Stimulated activated CD8-positive, alpha-beta memory T cell treated with anti-CD3 and anti-CD28 coated beads, Interleukin-7, amount 100 ng/mL, for 1 hour (primary cell): ENCODE measurements at places on chromosomes 7 and 10.

- no peak for DNase-seq
These were observed 98.6 kb upstream of the FGFR2 start for GRCh38 chr10:121696854-121697253.

DNA sequence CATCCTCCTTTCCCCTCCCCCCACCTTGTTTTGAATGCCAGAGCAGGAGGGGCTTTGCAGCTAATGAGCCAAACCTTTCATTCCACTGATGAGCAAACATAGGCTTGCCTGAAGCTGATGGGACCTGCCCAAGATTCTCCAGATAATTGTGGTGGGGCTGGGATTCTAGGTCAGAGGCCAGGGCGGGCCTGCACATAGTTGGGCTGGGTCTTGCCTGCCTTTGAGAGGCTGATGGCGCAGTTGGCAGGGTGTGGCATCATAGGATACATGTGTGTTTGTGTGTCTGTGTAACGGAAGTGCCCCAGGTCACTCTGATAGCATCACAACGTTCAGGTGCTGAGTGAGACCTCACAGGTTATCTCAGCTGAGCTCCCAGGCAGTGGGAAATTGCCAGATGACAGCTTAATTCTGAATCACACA is 22.9 kb downstream of the BTBD16 start:
- no peak for DNase-seq

GRCh38 chr10:131946321-131946751 is 35.4 kb downstream of the BNIP3 start:
- no peak for DNase-seq

DNA sequence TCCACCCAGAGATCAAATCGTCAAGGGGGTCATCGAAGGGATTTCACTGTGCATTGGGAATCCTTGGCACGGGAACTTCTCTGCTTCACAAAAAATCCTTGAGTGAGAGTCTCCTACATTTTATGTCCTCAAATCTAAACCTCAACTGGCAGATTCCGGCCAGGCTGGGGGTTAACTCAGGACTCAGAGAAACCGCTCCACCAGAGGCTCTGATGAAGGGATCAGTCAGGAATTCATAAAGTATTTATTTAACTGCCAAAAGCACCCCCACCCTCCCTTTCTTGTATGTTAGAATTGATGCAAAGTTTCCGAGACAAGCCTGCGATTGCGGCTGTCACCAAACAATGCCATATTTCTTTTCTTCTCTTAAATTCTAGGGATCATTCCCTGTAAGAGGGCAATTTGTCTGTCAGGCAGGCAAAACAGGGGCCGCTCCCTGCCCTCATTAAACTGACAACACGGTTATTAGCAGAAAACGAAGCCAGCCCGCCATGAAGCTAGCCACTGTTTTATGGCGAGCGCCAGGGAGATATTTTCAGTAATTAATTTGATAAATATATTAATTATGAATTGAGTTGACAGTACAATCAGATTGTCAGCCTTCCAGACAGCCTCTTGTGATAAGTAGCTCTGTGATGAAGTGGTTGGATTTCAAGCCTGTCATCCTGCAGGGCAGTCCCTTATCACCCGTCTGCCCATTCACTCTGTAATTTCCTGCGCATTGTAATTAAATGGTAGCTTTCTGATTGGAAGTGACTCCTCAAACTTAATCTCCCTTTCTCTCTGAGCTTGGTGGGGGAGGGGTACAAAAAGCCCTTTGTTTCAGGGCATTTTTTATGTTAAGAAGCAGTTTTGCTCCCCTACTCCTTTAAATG is 153.0 kb upstream of the GPR26 start:
- no peak for DNase-seq

GRCh38 chr7:8115547-8116402 is 146.2 kb downstream of the ICA1 start:
- no peak for DNase-seq

GRCh38 chr10:108521827-108522492 is 1357.5 kb upstream of the SORCS1 start:
- no peak for DNase-seq

DNA sequence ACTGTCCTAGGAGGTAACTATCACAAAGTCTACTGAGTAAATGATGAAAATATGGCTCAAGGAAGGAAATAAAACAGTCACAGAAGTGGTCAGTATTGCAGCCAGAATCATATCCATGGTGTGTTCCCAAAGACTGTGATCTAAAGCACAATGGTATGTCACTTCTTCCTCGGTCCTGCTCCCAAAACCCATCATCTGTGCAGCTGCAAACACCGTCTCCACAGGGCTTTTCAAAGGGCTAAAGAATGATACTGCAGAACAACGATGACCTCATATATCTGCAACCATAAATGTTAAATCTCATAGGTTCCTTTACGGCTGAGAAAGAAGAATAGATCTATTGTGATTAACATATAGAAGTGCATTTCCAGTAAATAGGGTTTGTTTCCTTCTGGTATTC is 465.0 kb downstream of the GRID1 start:
- no peak for DNase-seq

DNA sequence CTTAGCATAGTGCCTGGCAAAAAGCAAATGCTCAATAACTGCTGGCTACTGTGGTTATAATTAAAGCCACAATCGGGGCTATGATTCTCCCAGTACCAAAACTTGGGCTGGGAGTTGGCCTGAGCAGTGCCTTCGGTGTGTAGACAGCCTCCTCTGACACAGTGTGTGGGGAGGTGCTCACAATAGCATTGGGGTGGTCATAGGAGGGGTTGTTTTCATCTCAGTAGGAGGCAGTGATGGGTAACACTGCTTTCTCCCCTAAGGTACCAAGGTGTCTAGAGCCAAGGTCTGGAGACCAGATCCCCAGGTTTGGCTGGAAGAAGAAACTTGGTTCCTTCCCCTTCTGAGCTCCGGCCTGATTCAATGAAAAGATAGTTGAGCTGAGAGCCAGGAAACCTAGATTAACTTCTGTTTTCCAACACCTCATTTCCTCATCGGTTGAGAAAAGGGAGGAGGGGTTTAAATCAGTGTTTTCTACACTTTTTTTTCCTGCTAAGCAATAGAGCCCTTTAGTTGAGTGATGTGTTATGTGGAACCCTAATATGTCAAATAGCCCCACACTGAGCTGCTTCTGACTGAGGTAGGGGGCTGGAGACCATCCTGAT is 68.2 kb downstream of the LRMDA start:
- no peak for DNase-seq

DNA sequence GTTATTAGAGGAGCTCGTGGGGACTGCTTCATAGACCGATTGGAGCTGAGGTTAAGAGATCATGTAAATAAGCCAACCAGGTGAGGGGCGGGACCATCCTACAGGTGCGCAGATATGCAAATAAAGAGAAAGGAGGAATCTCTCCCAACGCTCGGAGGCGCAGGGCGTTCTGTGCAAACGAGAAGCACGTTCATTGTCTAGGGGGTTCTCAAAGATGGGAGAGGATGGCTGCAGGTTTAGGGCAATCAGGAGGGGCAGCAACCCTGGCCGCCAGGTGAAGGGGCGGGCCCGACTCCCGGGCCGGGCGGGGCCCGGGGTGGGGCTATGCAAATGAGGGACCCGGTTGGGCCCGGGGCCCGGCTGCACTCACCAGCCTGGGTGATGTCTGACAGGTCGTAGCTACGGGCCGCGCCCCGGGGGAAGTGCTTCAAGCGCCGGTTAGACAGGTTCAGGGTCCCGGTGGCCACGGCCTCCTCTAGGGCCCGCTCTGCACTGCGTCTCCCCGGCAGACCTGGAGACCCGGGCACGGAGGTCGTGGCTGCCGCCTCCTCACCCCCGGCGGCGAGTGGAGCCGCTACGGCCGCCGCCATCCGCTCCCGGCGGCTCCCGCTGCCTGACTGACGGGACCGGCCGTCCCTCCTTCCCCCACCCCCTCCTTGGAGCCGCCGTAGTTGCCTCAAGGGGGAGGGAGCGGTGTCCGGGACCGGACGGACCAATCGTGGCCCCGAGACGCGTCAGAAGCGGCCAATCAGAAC is at the start of gene LRCH4:
TSS of gene LRCH4 (minus strand) at position 619 of the 755 bp plus-strand sequence. CDS start at position 590, 29 bp downstream.
- no peak for DNase-seq

DNA sequence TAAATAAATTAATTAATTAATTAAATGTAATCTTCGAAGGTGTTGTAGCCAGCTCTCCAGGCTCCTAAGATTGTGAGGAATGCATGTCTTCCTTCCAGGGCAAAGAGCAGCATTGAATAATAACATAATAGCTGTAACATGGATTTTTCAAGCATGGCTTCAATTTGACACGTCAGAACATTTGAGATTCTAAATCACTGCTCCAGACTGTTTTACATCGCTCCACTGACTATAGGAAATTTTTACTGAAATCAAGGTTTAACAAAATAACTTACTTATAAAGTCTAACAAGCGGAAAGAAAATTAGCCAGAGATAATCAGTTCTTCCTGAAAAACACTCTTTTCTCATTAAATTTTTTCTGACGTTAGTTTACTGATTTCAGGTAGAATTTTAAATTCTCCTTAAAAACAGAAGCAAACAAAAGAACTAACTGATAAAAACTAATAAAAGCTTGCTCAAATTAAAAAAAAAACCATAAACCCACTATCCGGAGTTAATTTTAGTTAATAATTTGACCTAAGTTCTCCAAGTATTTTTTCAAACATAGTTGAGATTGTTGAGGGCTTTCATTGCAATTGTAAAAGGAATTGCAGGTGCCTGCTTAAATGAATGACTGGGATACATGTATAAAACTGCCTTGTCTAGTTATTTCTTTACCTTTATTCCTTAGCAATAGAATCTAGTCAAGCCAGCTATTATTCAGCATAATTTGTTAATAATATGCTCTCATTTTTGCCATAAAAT is 51.2 kb upstream of the SGCE start:
- no peak for DNase-seq

- no peak for DNase-seq
These were observed 89.5 kb downstream of the THSD7A start for GRCh38 chr7:11742496-11742895.

DNA sequence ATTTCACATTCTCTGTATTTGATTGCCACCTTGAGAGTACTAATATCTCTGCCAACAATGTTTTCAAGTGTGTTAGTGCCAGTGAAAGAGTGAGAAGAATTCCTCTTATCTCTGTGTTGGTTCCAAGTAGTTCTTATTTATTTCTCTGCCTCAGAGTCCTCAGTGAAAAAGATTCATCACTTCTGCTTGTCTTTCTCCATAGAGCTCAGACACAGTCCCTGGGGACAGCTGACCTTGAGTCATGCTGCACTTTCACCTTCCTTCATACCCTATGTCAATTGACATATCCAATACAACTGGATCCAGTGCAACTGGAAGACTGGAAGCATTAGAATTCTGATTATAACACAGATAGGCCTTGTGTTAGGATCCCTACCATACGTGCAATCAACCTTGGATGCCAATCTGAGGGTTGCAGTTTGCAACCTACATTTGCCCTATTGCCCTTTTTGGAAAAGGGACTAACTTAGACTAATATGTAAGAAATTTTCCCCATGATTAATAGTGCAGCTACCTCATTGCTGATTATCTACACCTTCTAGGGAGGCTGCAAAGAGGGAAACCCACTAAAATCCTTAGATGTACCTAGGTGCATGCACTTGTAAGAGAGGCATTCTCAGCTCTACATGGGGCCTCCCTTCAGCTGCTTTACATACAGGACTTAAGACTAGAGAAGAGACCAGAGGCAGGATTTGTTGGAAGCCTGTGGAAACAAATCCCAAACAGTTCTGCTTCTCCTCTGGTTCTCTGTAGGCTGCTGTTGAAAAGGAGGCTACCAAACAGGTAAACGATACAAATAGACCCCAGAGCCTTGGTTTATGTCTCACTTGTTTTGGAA is 8.4 kb downstream of the IFIT2 start:
- no peak for DNase-seq

DNA sequence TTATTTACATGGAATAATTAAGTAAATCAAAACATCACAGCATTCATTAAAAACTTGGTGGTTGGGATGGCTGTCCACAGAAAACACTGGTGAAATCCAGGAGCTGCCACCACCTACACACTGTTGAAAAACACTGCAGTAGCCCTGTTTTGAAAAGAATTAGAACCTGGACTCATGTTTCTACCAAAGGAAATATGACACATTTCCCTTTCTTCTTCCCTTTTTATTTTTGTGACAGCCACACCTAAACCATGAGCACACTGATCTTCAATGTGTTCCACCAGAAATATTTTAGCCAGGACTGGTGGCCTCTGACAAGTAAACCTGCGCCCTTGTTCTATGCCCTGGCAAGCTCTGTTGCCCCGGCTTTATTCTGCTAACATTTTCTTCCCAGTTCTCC is 3.3 kb downstream of the TMEM140 start:
- DNase-seq: no peak

DNA sequence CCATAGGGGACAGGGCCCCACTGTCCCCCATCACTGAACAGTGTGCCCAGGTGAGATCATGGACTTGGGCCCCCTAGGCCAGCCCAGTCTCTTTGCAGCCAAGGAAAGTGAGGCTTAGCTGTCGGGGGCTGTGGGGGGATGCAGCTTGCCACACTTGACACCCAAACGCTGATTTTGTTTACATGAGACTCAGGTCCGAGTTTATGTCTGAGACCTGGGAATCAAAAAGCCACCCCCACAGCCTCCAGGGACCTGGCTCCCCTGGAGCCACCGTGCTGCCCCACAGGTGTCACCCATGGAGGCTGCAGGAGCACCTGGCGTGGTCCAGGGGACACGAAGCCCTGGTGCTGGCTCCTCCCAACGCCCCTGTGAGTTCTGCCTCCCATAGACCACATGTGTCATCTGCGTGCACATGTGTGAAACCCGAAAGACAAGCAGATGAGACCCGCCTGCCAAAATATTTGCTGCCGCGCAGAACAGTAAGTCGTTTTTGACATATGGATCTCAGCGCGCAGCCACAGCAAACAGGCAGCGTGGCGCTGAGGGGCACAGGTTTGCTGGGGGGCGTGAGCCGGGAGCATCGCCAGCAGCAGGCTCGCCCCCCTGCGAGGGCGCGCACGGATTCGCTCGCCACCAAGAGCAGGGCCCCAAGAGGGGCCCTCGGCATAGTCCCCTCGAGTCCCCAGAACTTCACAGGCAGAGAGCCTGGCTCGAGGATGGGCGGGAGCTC is 112.3 kb downstream of the LHPP start:
- no peak for DNase-seq

GRCh38 chr7:156002362-156003066 is 190.3 kb upstream of the SHH start:
- no peak for DNase-seq

DNA sequence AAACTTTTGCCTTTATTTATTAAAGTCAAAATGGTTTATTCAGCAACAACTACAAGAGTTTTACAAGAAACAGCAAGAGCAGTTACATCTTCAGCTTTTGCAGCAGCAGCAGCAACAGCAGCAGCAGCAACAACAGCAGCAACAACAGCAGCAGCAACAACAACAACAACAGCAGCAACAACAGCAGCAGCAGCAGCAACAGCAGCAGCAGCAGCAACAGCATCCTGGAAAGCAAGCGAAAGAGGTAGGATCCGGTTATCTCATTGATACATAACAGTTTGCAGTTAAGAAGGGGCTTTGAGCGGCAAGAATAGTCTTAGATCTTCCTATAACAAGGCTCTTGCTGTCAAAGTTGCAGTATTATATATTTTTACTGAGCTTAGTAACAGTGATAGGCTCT is 215.1 kb downstream of the FOXP2 start:
- no peak for DNase-seq

GRCh38 chr7:125670926-125671572 is 741.4 kb upstream of the POT1 start:
- no peak for DNase-seq

GRCh38 chr7:53719122-53719521 is 683.7 kb downstream of the POM121L12 start:
- no peak for DNase-seq

- no peak for DNase-seq
These were observed 9.0 kb upstream of the DLX6 start for GRCh38 chr7:96996111-96996957.

GRCh38 chr7:105673367-105674084 is 92.2 kb upstream of the EFCAB10 start:
- DNase-seq: no peak

- DNase-seq: no peak
These were observed 23.6 kb downstream of the TSPAN15 start for GRCh38 chr10:69474742-69475432.
